H7 (cell line): ENCODE measurements at places on chromosomes 2 and 18.

DNA sequence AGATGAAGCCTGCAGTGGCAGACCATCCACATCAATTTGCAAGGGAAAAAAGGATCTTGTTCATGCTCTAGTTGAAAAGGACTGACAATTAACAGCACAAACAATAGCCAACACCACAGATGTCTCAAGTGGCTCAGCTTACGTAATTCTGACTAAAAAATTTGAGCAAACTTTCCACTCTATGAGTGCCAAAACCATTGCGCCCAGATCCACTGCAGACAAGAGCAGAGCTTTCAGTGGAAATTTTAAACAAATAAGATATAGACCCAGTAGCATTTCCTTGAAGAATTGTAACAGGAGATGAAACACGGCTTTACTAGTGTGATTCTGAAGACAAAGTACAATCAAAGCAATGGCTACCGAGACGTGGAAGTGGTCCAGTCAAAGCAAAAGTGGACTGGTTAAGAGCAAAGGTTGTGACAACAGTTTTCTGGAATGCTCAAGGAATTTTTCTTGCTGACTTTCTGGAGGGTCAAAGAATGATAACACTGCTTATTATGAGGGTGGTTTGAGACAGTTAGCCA is 12.0 kb upstream of the ZNF396 start:
- no peak for DNase-seq

GRCh38 chr2:164891460-164891859 is 49.8 kb upstream of the COBLL1 start:
- DNase-seq: no peak

GRCh38 chr2:10331027-10331701 is 28.5 kb downstream of the HPCAL1 start:
- DNase-seq: peak; percentile 73

DNA sequence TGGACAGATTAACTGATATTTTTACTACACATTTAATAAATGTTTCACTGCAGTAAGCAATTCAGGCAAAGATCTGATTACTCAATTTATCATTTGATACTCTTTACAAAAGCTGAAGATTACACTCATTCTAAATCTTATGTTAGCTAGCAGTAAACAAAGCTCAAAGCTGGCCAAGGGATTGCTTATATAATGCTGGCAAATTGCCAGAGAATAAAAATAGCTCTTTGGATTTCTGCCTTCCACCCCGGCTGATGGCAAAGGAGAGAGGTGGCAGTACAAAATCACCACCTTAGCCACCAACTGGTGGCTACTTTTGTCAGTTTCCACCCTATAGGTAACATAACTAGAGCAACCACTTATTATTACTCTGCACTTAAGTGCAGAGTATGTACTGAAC is 320.5 kb downstream of the FSIP2 start:
- DNase-seq: no peak

DNA sequence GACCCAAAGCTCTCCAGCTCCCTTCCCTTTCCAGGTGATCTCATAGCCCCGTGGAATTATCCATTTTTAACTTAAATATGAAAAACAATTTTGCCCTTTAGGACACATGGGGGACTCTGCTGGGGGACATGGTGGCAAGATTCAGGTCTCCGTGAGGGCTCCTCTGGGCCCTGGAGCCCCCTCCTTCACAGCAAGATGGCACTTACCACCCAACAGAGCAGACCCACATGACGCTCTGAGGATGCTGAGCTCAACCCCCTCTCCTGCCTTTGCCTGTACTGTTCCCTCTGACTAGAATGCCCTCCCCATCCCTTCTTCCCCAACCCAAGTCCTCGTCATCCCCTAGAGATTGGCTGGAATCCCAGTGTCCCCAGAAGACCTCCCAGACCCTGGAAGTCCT is 17.2 kb downstream of the TEX51 start:
- no peak for DNase-seq

DNA sequence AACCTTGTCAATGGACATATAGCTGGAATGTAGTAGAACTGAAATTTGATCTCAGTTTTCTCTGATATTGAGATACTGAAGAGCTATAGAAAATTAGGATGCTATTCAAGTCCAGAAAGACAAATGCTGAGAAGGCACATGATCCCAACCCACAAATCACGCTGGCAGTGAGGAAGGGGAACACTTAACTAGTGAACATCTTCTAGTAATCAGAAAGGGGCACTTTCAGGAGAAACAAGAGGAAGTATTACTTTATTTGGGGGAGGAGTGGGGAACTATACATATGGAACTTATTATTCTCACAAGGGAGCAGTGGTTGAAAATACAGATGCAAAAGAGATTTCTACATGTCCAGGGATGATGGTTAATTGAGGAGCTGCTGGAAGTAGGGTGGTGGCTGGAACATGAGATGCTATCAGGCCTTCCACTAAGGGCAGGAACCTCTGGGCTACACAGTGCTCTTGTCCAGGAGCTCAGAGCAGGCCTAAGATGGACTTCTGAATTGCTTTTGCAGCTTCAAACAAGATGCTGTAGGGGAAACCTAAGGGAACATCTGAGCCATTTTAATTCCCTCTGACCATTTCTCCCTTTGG is 79.3 kb downstream of the TGFA start:
- no peak for DNase-seq

- DNase-seq: peak; percentile 82
Measured at GRCh38 chr2:232502511-232502910, 14.9 kb upstream of the ECEL1 start.

DNA sequence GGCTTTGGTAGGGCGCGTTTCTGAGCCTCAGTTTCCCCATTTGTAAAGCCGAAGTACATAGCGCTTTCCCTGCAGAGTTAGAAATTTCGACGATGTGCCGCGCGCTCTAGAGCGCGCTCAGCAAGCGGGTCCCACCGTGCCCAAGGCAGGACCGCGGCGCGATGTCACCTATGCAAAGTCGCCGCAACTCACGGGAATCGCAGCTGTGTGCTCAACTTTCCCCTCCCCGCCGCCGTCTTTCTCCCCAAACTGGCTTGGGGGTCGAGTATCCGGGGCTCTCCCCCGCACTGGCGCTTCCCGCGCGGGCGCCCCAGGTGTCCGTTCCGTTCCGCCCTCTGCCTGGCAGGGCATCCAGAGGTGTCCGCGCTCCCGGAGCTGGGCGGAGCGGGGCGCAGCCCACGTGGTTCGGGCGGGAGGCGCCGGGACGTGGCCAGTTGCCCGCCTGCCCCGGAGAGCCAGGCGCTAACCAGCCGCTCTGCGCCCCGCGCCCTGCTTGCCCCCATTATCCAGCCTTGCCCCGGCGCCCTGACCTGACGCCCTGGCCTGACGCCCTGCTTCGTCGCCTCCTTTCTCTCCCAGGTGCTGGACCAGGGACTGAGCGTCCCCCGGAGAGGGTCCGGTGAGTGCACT is at the start of gene MLPH:
Gene MLPH (plus strand): TSS at position 433 of the 630 bp plus-strand sequence. CDS start 6,176 bp downstream, outside the sequence.
- peak; percentile 87 for DNase-seq

GRCh38 chr2:20378891-20379519 is 28.4 kb upstream of the PUM2 start:
- peak; percentile 87 for DNase-seq

DNA sequence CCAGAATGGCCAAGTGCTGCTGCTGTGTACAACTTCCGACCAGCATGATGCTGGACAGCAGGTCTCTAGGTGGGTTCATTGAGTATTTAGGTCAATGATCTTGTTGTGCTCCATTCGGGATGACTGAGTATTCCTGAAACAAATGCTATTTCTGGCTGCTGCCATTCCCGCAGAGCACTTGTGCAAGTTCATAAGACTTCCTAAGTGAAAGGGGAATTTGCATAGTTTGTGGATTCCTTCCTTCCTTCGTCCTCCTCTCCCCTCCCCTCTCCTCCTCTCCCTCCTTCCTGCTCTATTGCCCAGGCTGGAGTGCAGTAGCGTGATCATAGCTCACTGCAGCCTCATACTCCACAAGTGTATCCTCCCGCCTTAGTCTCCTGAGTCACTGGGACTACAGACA is 40.4 kb downstream of the LDLRAD4 start:
- no peak for DNase-seq
